ENCODE measurements at places on chromosomes 7 and 10.

- DNase-seq, result no peak
These were observed 257.3 kb upstream of the TCERG1L start for GRCh38 chr10:131568866-131569265.

GRCh38 chr7:92833766-92834506 lies 2.4 kb downstream of the CDK6 start:
- peak; percentile 62 for DNase-seq

GRCh38 chr10:91694170-91694794 lies 61.4 kb upstream of the PPP1R3C start:
- DNase-seq, result no peak

DNA sequence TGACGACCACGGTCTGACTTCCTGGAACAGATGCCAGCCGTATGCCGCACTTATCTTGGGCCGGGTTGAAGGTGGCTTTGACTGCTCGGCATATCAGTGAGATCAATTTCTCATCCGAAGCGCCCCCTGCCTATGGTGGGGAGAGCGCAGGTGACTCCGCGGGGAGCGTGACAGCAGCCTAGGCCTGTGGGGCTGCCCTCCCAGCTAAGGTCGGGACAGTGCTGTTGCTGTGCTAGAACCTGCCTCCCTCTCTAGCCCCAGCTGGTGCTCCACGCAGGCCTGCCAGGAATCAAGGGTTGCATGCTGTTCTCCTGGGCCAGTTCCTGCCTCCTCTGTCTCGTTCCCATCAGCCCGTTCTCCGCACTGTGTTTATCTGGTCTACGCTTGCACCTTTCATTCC lies 49.8 kb downstream of the PODXL start:
- DNase-seq, result no peak

GRCh38 chr7:128917122-128917521 lies 6.6 kb upstream of the KCP start:
- DNase-seq, result no peak

- DNase-seq, result no peak
These were observed 90.5 kb downstream of the VSTM2A start for GRCh38 chr7:54632696-54633095.

GRCh38 chr10:131898713-131899112 lies 2.1 kb upstream of the PPP2R2D start:
- DNase-seq, result no peak

- DNase-seq, result no peak
These were observed 19.8 kb downstream of the MYOF start for GRCh38 chr10:93462371-93462770.

GRCh38 chr10:35422228-35422627 lies 85.9 kb downstream of the CCNY start:
- no peak for DNase-seq

- DNase-seq, result no peak
These were observed 104.5 kb upstream of the ZPBP start for GRCh38 chr7:50197549-50197948.

DNA sequence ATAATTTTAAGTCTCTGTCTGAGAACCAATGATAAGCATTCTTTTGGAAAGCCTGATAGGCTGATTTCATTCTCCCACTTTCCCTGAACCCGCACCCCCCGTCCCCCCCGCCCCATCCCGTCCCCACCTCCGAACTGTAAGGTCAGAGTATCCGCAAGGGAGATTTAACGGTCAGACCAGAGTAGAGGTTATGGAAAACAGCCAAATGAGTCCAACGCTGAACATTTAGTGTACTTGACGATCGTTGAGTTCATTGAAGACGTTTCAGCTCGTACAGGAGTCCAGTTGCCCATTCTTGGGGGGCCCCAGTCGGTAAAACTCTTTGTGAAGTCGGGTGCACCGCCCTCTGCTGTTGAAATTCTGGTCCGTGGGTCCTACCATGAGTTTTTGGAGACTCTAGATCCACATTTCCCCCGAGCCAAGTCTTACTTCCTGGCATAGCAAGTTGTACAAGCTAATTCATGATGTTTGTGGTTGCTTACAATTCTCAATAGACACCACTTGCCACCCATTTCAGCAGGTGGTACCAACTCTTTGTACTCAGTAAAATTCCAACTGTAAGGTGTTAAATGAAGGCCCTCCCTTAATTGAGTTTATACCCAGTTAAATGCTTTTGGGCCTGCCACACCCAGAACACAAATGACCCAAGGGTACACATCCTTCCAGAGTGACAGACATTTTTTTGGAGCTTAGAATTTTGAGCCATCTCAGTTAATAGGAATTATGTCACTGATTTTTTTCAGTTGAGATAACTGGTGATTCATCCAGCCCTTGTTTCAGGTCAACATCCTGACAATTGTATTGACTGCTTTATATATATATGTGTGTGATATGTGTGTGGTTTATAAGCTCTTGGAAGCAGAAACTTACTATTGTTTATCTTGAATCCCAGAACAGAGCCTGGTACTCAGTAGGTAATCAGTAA lies 1.2 kb downstream of the MARCHF5 start:
- peak; percentile 15 for DNase-seq

DNA sequence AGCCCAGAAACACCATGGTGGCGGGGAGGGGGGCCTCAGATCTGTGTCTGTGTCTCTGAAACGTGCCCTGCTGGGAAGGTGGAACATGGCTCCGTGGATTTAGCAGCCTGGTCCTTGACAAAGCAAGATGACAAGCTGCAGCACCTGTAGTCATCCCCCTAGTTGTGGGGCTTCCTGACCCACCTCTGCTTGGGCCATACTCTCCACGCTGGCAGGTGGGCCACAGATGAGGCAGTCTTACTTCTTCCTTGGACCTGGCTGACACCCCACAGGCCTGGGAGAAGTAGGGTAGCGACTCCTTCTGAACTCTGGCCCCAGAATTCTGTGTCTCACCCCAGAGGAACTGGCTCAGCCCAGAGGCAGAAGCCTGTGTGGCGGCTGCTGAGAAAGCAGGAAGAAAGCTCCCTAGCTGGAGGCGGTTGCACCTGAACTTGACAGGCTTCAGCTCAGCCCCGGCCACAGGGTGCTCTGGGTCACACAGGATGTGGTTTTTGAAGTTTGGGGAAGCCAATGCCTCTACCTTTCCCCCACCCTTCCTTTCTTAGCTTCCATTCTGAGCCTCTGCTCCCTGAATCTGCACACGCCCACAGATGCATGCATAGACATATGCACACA lies 113.9 kb downstream of the ABLIM1 start:
- DNase-seq, result no peak

DNA sequence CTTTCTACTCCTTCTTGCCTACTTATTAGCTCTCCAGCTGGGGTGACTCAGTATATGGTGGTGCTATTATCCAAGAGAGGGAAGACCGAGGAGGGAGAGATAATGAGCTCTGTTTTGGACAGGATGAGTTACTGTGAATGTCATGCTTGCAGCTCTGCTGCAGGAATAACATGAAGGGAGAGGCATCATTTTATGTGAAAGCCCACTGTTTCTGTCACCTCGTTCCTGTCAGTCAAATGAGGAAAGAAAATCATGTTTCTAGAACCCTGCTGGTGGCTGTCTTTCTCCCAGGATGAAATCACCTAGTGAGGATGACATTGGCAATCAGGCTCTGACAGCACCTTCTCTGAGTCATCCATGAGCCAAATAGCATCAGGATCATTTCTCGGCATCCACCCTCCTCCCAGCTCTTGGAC lies 1291.6 kb upstream of the AUTS2 start:
- DNase-seq, result no peak

- DNase-seq, result no peak
These were observed 9.2 kb upstream of the ATXN7L1 start for GRCh38 chr7:105885387-105886111.

- DNase-seq, result peak; percentile 85
These were observed 46.6 kb downstream of the BPGM start for GRCh38 chr7:134693256-134693655.

DNA sequence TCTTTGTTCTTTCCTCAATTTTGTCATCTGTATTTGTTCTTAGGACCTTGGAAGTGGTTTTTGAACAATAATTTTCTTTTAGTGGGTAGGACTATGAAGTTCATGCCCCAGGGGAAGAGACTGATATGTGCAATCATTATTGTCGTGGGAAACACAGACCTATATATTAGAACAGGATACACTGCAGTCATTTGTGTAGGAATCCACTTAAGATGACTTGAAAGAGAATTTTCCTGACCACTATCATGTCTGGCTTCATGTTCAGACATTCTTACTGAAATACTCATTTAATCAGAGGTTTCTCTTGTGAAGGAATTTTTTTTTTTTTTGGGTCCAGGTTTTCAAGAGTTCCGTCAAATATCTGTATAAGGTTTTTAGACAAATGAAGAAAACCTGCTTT lies 163.6 kb downstream of the SUGCT start:
- DNase-seq, result no peak

- DNase-seq, result no peak
These were observed 1.9 kb downstream of the VTI1A start for GRCh38 chr10:112448888-112449287.

GRCh38 chr10:102431452-102432124 lies 786 bp downstream of the CUEDC2 start:
- DNase-seq, result no peak

DNA sequence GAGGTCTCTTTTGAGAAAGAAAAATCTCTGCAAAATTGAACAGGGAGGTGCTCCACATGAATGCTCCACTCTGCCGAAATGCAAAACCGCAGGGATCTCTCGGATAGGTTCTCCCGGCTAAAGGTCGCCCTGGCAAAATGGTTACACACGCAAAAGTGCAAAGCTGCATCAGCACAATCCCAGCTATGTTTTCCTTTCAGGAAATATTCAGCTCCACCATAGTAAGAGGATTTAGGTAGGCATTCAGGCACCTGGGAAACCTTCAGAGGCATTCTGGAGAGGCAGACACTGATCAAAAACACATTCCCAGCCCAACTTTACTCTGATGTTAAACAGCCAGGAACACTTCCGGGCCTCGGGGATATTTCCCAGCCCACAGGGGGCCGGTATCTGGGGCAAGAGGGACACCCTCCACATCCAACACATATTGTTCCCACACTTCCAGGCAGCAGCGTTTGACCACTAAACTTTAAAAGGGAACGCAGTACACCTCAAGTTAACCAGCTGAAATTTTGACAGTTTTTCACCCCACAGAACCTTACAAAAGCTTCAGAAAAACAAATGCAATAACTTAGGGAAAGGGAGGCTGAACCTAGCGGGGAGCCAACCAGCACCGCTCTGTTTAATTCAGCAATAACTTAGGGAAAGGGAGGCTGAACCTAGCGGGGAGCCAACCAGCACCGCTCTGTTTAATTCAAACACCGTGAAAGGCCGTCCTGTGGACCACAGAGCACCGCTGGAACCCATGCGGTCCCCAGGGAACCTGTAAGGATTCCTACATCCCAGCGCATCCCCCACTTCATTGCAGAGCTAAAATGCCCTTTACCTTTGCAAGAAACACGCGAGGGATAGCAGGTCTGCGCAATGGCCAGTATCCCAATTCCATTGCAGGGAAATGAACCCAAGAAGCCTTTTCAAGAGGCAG lies 45.9 kb downstream of the TNS3 start:
- DNase-seq, result no peak

Data from AG09319 (cell line).